Ascending aorta (tissue), 2 donors: ENCODE measurements at places on chromosomes 3 and 15.

- no peak for DNase-seq
Measured at GRCh38 chr3:100107221-100107814, 7.0 kb downstream of the FILIP1L start.

GRCh38 chr3:29484633-29485032, 203.8 kb downstream of the RBMS3 start:
- DNase-seq, result no peak

- no peak for DNase-seq
Measured at GRCh38 chr3:73547427-73548248, 77.1 kb downstream of the PDZRN3 start.

- no peak for DNase-seq
Measured at GRCh38 chr3:56923526-56924224, 121.9 kb upstream of the ARHGEF3 start.
